AG09319 (cell line): ENCODE measurements at places on chromosomes 1 and 21.
A peak's percentile ranks its signal among the peaks of the same experiment; 100 is the strongest.

DNA sequence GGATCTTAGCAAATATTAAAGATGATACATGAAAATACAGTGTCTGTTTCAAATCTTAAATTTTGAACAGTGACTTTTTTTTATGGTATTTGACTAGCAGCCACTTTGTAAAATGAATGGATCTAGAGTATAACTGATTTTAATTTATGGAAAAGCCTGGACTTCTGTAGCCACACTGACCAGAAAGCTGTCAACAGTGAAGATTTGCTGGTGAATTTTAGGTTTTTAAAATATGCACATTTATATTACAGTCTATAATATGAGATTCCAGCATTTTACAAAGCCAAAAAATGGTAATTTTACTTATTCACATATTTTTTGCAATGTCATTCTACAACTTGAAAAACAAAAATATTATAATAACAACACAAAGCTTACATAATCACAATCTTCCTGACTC lies 131.8 kb downstream of the NEGR1 start:
- DNase-seq = no peak

- DNase-seq = no peak
These were observed 243.1 kb downstream of the LTN1 start for GRCh38 chr21:28749536-28749935.

- DNase-seq = no peak
These were observed 17.2 kb upstream of the ZBTB8B start for GRCh38 chr1:32447469-32448185.

GRCh38 chr1:219062161-219062560 lies 111.5 kb upstream of the LYPLAL1 start:
- DNase-seq = no peak

DNA sequence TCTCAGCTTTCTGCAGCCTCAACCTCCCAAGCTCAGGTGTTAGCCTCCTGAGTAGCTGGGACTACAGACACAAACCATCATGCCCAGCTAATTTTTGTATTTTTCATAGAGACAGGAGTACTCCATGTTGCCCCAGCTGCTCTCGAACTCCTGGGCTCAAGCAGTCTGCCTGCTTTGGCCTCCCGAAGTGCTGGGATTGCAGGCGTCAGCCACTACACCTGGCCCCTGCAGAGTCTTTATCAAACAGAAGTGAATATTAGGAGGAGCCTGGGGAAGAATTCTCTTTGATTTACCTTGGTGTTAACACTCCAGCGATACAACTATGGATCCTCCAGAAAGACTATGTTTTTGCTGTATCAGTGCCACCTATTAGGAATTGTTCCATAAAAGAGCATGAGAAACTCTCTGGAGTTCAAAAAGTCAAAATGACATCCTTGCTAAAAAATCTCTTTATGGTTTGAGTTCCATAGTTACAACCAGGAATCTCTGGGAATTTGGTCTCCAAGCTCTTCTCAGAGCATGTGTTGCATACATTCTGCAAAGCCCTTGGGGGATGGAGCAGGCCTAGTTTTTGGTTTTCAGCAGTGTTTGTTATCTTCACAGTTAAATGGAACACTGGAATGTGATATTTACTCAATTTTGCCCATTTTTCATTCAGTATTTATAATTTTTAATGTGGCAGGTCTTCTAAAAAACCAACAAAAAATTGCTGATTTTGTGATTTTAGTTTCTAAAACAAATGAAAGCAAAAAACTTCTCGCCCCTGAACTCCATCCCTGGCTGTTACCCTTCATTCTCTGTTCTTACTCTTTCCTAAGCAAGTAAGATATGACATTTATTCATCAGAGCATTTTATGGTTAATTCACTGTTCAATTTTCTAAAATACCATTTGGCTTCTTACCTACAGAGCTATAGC lies 77.3 kb downstream of the OLFML2B start:
- peak; percentile 53 for DNase-seq

DNA sequence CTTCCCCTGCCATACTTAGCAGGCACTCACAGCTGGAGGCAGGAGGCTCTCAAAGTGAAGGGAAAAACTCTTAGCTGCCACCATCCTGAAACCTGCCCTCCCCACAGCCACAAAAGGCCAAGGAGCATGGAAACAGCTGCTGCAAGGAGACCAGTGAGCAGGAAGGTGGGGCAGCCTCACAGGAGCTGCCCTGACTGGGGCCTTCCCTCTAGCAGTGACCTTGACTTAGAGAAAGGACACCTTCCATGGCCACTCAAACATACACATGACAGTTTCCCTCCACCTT lies 126.3 kb downstream of the HIVEP3 start:
- no peak for DNase-seq

GRCh38 chr1:154743526-154744036 lies 126.5 kb downstream of the KCNN3 start:
- DNase-seq = no peak

- no peak for DNase-seq
These were observed 39.9 kb upstream of the GBP5 start for GRCh38 chr1:89312572-89312971.

GRCh38 chr1:113846391-113847035 lies 25.0 kb downstream of the PTPN22 start:
- DNase-seq = no peak

DNA sequence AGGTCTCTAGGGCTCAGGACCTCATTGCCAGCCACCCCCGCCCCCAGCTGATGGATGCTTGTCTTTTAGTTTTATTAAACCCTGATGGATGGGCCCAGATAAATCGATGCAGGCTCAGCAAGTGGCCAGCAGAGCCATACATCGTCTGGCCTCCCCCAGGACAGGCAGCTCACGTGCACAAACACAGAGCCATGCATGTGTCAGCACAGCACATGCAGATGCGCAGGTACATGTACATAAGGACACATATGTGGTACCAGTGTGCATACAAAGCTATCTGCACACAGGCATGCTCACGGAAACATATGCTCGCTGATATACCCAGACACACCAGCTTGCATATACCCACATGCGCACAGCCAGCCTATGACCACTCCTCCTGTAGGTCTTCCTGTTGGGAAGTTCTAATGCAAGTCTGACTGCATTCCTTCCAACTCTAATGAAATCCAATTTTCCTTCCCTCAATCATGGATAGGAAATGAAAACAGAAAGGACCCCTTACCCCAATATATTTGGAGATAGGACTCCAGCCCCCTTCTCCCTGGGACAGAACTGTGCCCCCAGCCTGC lies 897 bp downstream of the COL16A1 start:
- DNase-seq = no peak

DNA sequence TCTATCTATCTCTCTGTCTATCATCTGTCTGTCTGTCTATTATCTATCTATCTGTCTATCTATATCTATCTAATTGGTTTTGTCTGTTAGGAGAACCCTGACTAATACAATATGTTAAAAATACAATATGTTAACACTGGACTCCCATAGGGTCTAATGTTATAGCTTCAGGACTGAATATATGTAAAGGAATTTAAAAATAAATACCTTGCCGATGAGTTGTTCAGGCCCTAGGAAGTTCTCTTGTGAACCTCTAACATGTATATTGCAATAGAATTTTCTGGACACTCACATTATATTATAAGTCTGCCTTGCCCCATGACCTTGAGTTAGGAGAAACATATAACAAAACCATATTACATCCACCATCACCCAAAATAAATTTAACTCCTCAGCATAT lies 900.6 kb downstream of the NCAM2 start:
- DNase-seq = no peak

GRCh38 chr1:210707300-210708240 lies 378.9 kb downstream of the HHAT start:
- no peak for DNase-seq

GRCh38 chr1:183598386-183598785 lies 8.1 kb upstream of the NCF2 start:
- DNase-seq = no peak

GRCh38 chr1:12326986-12327385 lies 97.2 kb downstream of the VPS13D start:
- no peak for DNase-seq

GRCh38 chr1:38929476-38929875 lies 12.2 kb downstream of the RHBDL2 start:
- no peak for DNase-seq

GRCh38 chr1:222171005-222171404 lies 376.9 kb downstream of the HHIPL2 start:
- peak; percentile 38 for DNase-seq

DNA sequence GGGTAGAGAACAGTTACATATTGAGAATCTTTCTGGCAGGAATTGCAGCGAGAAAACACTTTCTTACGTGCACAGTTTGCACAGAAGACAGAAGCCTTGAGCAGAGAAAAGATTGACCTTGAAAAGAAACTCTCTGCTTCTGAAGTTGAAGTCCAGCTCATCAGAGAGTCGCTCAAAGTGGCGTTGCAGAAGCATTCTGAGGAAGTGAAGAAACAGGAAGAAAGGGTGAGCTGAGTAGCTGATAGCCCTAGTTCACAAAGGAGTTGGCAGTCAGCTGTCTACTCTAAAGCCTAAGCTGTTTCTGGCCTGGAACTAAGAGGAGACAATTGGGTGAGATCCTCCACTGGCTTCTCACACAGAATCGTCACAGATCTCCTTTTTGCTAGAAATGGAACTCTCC lies 20.3 kb upstream of the SH3BGRL3 start:
- no peak for DNase-seq

DNA sequence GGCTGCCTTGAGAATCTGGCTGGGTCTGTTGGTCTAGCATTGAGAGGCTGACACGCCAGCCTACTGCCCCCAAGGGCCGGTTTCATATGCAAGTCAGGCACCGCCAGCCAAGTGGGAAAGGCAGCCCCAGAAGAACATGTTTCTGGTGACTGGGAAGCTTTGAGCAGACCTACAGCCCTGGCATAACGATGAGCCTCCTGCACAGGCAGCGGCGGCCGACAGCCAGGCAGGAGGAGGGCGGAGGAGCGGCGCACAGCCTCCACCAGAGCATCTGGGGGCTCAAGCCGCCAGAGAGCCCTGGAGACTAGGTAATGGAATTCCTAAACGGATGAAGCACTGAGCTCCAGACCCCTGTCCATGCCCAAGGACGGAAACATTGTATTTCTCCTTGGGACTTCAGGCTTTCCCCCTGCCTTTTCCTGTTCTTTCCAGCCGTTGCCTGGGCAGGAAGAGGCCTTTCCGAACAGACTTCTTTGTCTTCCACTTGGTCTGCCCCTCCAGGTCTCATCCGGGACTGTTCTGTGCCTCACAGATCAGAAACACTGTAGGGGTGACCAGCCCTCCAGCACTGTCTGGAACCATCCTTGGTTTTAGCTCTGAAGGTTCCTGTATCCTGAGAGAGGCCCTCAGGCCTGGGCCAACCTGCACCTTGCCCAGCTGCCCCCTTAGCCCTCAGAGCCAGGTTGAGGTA lies 59.5 kb downstream of the IRF2BP2 start:
- no peak for DNase-seq

DNA sequence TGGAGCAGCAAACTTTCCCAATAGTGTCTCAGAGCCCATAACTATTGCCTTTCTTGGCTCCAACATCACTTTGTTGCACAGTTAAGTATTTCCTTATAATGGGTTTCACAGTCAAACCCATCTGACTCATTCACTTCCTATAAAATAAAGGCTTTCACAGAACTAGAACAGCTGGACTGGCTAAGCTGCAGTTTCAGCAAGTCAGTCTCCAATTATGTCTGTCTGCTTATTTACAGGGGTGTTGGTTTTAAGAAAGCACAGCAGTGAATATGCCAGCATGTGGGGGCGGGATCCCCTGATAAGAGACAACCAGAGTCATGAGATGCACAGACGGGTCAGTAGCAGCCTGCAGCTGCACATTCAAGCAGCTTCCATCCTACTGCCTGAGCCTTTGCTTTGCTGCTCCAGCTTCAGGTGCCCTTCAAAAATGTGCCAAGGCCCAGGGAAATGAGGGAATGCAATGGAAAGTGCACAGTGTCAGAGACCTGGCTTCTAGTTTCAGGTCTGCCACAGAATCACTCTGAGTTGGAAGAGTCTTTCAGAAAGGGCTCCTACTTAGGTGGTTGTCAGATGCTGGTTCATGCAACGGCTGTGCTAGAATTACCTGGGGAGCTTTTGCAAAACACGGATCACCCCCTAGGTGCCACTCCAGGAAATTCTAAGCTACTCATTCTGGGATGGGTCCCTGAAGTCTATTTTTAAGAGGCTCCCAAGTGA lies 24.8 kb downstream of the RNF19B start:
- DNase-seq = peak; percentile 58
